ENCODE measurements at places on chromosomes 6 and 20.
A peak's percentile ranks its signal among the peaks of the same experiment; 100 is the strongest.

DNA sequence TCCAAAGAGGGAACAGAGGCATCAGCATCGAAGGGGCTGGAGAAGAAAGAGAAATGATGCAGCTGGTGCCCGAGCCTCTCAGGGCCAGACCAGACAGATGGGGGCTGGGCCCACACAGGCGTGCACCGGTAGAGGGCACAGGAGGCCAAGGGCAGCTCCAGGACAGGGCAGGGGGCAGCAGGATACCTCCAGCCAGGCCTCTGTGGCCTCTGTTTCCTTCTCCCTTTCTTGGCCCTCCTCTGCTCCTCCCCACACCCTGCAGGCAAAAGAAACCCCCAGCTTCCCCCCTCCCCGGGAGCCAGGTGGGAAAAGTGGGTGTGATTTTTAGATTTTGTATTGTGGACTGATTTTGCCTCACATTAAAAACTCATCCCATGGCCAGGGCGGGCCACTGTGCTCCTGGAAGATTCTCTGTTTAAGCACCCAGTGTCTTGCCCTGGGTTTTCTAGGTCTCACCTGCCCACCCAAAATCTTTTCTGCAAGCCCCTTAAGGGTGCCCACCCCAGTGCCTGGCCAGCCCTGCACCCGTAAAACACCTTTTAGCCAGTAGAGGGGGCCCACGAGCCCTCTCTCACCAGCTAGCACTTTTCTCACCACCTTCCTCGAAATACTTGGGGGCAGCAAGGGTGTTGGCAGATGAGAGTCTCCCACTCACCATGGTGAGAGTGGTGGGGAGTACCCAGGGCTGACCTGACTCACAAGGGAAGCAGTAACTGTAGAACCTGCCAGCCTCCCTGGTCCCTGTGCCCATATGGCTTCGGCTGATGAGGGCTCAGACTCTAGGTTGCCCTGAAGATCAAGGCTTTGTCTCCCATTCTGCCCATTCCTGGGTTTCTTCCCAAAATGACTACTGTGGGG lies 35.7 kb upstream of the ID1 start:
- DNase-seq = no peak

DNA sequence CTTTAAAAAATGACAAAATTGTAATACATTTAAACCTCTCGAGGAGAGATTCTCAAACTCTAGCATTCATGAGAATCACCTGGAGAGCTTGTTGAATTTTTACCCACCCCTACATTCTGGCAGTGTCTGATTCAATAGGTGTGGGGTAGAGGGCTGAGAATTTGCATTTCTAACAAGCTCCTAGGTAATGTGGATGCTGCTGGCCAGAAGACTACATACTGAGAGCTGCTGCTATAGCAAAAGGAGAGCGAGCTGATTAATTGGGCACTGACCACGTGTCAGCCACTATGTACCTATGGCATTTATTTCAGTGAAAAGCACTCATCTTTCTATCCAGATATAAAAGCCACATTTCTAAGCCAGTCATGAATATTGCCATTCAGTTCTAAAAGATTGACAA lies 169.0 kb upstream of the NRSN1 start:
- no peak for DNase-seq

DNA sequence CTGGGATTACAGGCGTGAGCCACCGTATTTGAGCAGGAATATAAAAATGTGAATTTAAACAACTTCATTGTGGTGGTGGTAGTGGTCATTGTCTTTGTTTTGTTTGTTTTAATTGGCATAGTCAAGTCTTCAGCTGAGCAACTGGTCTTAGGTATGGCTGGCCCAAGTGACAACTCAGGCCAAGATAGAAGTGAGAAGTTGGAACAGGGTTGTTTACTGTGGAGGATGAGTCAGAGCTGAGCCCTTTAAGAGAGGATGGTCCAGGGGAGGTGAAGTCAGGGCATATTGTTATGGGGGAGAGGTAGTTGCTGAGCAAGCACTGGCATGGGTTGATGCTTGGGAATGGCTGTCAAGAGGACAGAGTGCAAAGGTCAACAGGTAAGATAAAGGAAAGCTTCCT lies 308.2 kb downstream of the FARS2 start:
- DNase-seq = no peak

GRCh38 chr6:84772428-84773132 lies 8.2 kb upstream of the TBX18 start:
- no peak for DNase-seq

GRCh38 chr6:148074738-148075137 lies 267.9 kb upstream of the SASH1 start:
- no peak for DNase-seq

DNA sequence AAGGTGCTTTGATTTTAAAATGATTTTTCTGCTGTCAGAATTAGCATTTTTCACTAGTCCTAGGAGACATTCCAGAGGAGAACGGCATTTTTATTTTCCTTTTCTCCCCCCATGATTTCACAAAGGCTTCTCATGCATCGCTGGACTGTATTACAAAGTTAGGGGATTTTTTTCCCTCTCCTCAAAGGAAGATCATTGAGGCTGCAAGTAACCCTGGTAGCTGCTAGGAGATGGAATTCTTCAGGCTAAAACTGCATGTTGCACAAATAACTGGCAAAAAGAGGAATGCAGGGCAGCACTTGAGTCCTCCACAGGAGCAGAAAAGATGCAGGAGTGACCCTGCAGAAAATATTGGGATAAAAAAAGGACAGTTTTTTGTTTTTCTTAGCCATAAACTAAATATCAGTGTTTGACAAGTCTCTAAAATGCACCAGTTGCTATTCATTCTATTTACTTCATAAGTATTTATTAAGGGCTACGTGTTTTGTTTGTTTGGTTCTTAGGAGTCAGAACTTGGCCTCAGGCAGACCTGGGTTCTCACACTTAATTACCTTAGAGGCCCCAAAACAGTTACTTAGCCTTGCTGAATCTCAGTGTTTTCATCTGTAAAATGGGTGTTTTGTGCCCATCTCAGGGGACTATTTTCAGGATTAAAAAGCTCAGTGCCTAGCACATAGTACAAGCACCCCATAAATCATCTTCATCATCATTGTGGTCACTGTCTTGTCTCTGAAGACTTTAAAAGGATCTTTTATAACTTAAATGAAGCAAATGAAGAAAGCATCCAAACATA lies 144.5 kb upstream of the ID4 start:
- DNase-seq = no peak

DNA sequence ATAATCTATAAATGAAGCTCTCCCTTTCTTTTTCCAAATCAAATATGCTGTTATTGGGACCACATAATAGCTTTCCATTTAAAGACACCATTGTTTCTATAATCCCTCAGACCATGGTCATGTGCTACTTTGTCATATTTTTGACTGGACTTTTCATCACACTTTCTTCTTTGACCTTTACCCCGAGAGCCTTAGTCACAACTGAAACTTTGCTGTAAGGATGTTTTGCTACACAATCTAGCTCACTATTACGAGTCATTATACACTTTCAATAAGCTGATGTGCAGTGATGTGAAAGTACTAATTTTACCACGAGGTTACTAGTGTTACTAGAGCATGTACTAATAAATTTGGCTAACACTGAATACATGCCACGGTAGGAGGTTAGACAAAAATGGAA lies 367.2 kb upstream of the RUNX2 start:
- peak; percentile 6 for DNase-seq

- no peak for DNase-seq
These were observed 107.7 kb upstream of the BTN3A2 start for GRCh38 chr6:26257272-26257671.

- DNase-seq = peak; percentile 88
These were observed 156.8 kb downstream of the DLL1 start for GRCh38 chr6:170134031-170134470.

- DNase-seq = no peak
These were observed 275.0 kb downstream of the BTBD9 start for GRCh38 chr6:38364775-38365174.

GRCh38 chr6:170043150-170043819 lies 247.6 kb downstream of the DLL1 start:
- DNase-seq = no peak

GRCh38 chr6:80185492-80185891 lies 79.0 kb downstream of the BCKDHB start:
- DNase-seq = no peak

DNA sequence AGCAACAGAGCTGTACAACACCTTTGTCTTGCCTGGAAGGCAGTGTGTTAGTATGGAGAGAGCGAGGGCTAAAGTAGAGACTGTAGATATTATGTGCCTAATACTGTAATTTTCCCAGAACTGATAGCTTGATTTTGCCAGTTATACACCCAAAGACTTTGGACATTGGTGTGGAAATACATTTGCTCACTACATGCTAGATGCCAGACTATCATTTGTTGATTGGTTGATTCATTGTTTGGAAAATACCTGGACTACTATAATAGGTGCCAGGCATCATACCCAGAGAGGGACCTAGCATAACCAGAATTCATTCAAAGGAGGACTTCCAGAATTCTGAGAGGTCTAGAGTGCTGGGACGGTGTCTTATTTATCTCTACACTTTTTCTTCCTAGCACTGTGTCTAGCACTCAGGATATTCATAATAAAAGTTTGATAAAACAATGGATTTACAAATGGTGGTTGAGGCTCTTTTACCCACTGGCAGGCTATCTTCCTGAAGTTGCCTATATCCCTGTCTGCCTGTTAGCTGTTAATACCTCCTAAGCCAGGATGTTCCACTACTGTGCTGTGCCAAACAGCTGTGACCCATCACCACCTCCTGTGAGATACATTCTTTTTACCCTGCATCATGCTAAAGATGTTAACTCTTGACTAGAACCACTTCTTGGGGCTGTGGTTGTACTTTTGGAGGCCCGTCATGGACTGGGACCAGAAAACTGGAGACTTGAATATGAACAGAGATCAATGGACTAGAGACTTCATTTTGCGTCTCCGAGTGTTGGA lies 72.2 kb upstream of the FUCA2 start:
- DNase-seq = no peak

- DNase-seq = no peak
These were observed 68.1 kb upstream of the TXNDC5 start for GRCh38 chr6:7978736-7979135.

GRCh38 chr6:80742481-80742880 lies 636.0 kb downstream of the BCKDHB start:
- DNase-seq = no peak

GRCh38 chr6:79034865-79035264 lies 43.2 kb downstream of the PHIP start:
- DNase-seq = no peak

GRCh38 chr20:25223765-25224720 lies 23.8 kb upstream of the PYGB start:
- no peak for DNase-seq

GRCh38 chr20:48635791-48636267 lies 192.0 kb downstream of the PREX1 start:
- DNase-seq = peak; percentile 63

GRCh38 chr6:3623451-3624249 lies 127.9 kb downstream of the PXDC1 start:
- no peak for DNase-seq

- peak; percentile 75 for DNase-seq
These were observed 2.1 kb downstream of the HIVEP1 start for GRCh38 chr6:12014027-12014872.

- DNase-seq = no peak
These were observed 14.5 kb downstream of the FOXC1 start for GRCh38 chr6:1624058-1624850.

DNA sequence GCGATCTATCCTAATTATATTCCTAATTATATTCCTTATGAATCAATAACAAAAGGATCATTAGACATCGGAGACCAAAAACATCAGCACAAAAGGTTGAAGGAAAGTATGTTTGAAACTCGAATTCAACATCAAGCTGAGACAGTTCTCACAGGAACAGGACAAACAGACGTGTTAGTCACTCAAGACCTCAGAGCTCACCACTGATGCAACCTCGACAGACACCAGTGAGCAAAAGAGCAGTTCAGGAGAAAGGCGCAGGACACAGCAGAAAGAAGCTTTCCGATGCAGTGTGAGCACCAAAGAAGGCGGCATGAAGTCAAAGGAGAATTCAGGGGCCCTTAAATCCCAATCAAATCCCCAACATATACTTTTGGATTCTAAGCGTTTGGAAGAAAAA lies 6.3 kb upstream of the RAMACL start:
- no peak for DNase-seq

DNA sequence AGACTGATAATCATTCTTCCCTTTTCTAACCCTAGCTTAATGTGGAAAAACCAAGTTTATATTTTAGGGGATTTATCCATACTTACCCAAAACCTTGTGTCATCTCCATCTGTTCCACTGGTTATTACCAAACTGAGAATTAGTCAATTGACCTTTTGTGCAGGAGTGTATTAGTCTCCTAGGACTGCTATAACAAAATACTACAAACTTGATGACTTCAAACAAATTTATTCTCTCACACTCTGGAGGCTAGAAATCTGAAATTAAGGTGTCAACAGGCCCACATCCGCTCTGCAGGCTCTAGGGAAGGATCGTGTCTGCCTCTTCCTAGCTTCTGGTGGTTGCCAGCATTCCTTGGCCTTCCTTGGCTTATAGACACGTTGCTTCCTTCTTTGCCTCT lies 12.7 kb upstream of the GMDS start:
- no peak for DNase-seq

- DNase-seq = no peak
These were observed 10.7 kb downstream of the MANEA start for GRCh38 chr6:95587989-95588388.

DNA sequence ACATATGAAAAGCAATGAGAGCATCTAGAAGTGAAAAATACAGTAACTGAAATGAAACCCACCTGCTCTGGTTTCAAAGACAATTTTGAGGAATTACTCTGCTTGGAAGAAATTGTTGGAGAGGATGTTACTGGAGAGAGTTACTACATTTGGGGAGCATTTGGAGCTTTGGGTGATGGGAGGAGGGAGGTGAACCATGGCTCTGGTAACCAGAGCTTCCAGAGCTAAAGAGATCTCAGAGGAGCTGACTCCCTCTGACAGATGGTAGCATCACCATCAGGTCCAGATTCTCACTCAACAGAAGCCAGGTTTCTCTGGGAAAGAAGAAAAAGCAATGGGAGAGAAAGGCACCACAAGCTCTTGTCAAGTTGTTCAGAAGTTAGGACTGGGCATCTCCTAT lies 42.2 kb upstream of the SMAP1 start:
- DNase-seq = no peak

GRCh38 chr6:159880412-159880975 lies 10.3 kb upstream of the MAS1 start:
- DNase-seq = no peak

DNA sequence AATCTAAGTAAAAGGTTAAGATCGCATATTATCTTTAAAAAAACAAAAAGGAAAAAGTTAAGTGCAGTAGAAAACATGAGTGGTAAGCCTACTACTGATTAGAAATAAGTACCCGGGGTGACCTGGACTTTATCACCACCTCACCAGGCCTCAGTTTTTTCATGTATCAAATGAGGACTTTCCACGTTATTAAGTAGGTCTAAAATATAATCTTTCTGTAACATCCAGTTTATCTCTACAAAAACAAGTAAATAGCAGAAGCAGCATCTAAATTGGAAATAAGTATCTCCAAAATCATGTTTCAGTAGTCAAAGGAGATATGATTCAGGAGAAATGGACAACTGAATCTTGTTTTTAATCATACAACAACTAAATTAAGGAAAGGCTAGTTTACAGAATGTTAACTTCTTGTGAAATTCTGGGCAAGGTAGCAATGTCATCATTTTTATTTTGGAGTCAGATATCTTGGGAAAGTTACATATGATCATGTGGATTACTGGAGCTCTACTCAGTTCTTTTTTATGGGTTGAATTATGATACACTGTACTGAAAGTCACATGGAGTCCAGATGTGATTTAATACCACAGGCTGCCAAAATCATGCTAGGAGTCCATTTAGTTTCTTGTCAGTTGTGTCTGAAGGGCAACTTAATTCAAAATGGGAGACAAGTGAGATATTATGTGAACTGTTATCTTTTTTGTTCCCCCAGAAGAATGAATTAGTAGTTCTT lies 114.7 kb upstream of the PRL start:
- DNase-seq = no peak

GRCh38 chr20:17643531-17644188 lies 38.4 kb downstream of the RRBP1 start:
- DNase-seq = no peak
